ENCODE measurements at places on chromosomes 4 and X.

DNA sequence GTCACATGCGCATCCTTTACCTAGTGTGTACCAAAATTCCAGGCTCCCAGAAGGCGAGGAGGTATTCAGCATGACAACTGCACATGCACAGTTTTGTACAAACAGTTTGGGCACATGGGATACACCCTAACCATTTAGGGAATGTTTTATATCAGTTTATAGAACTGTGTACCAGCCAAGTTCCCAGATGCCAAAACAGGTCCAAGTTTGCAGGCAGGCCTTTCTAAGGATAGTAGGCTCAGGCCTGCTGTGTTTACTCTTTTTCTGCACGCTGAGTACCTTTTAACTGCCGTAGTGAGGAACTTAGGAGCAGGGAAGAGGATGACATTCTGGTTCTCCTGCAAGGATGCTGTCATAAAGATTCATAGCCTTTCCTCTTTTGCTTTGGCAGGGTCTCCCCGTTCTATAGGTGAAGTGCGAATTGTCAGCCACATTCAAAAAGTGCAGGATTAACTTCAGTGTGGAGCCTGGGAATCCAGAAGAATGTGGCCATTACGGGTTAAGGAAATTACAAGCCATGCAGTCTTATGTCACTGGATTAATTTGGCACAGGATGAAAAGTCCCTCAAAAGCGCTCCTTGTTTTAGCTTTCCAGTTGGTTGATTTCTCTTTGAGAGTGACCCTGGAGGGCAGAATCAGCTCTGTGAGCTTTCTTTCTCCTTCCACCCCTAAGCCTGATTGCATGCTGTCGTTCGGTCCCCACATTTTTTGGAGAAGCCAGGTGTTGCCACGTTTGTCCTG lies 259.8 kb downstream of the ARHGAP10 start:
- no peak for DNase-seq

GRCh38 chr4:120939693-120940092 lies 17.2 kb upstream of the PRDM5 start:
- DNase-seq = no peak

DNA sequence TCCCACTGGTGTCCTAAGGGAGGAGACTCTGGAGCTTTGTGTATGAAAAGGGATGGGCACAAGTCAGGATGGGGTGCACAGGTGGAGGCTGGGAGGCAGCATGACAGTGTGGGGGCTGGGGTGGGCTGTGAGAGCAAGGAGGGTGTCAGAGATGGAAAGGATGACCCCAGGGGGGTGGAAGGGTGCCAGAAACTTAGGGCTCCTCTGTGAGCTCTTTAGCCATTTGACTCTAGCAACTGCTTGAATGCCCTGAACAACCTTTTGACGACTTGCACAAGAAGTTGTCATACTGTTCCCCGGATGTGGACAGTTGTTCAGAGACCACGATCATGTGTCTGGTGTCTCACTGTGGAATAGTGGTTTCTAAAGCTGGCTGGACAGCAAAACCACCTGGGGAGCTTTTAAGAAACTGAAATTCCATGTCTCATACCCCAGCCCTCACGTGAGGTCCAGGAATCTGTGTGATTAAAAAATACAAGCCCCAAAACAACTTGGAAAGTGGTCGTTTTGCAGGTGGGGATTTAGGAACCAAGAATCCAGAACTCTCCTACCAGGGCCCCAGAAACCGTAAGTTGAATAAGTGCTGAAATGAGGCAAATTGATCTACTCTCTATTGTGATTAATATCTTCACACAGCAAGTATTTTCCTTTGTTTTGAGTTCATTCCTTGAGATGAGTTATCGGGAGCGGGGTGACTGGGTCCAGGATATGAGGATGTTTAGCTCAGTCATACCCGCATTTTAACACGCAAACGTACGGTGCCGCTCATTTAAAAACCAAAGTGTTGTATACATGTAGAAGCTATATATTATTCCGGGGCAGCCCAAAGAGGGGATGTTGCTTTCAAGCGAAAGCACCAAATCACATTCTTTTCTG lies 3.4 kb downstream of the RHOH start:
- peak; percentile 55 for DNase-seq

- DNase-seq = no peak
These were observed 22.1 kb upstream of the SLC10A4 start for GRCh38 chr4:48461000-48461399.

DNA sequence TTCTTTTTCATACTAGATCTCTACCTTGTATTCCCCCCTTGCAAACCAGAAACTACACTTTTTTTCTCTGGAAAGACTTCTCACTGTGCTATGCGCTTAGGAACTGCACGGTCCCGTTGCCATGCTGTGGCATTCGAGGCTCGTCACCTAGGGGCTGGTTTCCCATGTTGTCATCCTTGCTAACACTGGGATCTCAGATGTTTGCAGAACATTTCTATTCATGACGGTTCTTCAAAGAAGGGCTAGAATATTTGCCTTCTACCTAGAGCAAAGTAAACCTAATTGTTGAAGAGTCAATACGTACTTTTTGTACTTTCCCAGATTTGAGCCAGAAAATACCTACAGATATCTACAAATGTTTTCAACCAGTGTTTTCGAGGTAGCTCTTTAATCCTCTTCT lies 41.0 kb downstream of the RS1 start:
- no peak for DNase-seq

DNA sequence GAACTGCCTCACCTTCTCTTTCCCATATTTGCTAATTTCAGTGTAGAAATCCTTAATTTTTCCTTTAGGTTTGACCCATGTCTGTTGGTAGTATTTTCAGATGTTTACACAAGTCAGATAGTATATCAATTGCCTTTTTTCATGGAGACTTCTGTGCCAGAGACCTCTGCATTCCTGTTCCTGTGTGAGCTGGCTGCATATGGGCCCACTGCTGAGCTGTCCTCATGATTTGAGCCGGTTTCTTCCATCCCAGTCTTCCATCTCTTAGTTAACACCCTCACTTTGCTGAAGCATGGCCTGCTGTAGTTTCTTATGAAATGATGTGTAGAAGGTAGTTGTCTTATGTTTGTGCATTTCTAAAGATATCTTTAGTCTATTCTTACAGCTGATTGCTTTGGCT lies 40.0 kb downstream of the CDS1 start:
- no peak for DNase-seq

- DNase-seq = no peak
These were observed 413.5 kb upstream of the INTU start for GRCh38 chr4:127219232-127219631.

GRCh38 chr4:8506373-8507195 lies 66.0 kb downstream of the TRMT44 start:
- DNase-seq = no peak
